Left forelimb (tissue), 1 donor: ENCODE measurements at places on chromosomes 3 and 15.

DNA sequence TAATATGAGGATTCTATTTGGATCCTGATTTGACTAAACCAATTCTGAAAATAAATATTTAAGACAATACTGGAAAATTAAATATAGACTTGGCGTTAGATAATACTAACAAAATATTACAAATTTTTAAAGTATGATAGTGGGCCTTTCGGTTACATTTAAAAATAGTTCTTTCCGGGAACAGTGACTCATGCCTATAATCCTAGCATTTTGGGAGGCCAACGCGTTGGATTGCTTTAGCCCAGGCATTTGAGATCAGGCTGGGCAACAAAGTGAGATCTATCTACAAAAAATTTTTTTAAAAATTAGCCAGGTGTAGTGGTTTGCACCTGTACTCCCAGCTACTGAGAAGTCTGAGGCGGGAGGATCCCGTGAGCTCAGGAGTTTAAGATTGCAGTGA is 30.3 kb upstream of the GADL1 start:
- DNase-seq: no peak

- no peak for DNase-seq
Measured at GRCh38 chr15:58524247-58524646, 92.5 kb downstream of the LIPC start.

GRCh38 chr3:109772520-109772919 is 435.2 kb upstream of the DPPA4 start:
- no peak for DNase-seq

GRCh38 chr3:191680989-191681597 is 220.1 kb downstream of the PYDC2 start:
- DNase-seq: no peak

DNA sequence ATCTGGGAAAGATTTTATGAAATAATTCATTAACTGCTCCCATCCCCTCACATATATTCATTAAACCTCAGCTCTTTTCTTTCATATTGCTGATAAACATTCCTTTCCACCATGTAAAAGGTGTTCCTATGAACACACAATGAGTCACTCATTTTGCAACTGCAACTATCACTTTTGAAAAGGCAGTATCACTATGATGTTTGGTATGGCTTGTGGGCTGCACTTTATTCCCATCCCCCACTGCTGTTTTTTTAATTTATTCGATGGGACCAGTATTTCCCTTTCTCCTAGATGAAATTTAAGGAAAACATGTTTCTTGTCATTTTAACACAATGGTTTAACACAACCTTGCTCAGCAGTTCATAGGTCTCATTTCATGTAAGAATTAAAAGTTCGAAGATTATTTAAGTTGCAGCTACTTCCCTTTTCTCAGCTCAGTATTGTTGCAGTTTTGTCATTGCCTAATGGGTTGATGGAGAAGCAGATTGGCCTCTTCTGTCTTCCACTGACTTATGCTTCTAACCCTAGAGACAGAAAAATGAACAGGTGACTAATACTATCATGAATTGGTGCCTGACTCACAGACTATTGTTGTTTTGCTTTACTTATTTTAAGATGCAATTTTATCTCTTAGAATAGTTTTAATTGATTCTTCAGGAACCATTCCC is 280.3 kb downstream of the ZPLD1 start:
- DNase-seq: no peak

DNA sequence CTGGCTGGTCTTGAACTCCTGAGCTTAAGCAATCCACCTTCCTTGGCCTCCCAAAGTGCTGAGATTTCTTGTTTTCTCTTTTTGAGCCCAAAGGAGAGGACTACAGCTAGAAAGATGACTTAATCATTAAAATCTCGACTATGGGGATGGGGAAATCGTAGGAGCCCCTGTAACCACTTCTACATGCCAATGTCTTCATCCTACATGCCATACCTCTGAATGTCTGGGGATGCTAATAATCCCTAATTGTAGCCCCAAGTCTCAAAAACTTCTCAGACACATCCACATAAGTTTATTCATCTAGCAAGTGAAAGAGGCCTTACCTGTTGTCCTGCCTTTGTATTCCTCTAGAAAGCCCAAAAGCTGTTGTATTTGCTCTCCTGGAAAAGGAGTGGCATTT is 3.7 kb upstream of the RHOV start:
- DNase-seq: no peak

DNA sequence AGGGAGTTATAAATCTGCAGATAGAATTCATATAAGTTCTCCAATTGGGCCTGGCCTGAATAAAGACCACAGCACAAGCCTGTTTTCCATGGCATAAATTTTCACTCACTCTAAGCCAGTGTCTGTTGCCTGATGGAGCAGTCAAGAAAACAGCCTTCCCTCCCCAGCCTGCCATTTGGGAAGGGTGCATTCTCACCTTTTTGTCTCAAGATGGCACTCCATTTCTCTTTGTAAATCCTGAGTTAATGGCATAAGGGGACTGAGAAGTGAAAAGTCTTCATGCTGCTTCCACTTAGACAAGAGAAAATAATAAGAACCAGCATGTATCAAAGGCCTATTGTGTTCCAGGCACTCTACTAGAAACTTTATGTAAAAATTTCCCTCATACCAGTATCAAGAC is 115.6 kb upstream of the MANF start:
- DNase-seq: no peak

GRCh38 chr3:164190566-164190965 is 887.7 kb downstream of the SI start:
- DNase-seq: no peak
